CD14-positive monocyte (primary cell): ENCODE measurements at places on chromosomes 1 and 21. TPM values are rescaled to one million over a fixed set of nuclear protein-coding genes. Genes with fewer than 3 reads are reported as not detected.

DNA sequence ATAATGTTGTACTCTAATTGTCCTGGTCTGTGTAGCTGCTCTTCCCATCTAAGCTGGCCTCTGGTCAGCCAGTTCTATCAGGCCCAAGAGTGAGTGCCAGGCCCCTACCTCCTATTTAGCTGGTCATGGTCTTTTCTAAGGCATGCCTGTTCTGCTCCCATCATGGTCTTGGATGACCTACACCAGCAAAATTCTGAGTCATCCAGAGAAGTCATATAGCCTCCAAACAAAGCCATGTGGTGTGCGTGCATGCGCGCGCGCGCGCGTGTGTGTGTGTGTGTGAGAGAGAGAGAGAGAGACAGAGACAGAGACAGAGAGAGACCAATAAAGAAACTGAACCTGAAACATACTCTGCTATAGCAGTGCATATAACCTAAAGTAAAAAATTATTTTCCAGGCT, 254.4 kb downstream of the BRINP2 start:
- no peak overlapping the region for H3K4me3 ChIP-seq
- DNase-seq, result no peak
- no peaks in the 10 kb centered on the region for H3K4me1 ChIP-seq
- no peaks in the 10 kb centered on the region for H3K27me3 ChIP-seq

DNA sequence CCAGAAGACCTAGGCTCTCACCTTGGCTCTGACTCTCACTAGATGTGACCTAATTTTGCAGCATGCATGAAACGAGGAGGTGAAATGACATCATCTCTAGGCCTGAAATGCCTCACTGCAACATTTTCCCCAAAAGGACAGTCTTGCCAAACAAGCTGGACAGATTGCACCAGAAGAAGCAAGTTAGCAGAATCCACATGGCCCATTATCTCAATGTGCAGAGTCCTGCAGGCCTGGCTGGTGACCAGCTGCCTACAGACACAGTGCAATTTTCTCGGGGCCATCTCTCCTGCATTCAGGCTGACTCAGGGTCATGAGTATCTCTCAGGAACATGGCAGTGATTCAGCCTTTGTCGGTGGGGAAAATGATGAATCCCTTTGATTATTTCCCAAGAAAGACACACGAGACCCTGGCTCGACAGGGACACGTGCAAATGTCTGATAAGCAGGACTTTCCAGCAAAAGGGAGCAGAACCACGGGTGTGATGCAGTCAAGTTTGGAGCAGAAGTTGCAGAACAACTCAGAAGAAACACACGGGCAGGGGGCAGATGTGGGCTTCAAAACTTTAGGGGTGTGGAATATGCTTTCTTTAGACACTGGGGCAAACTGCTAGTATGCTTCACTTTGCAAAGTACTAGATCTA, 38.7 kb downstream of the TRIM67 start:
- H3K36me3 ChIP-seq, result no peaks in the 10 kb centered on the region
- no peaks in the 10 kb centered on the region for H3K4me1 ChIP-seq
- H3K27me3 ChIP-seq, result no peaks in the 10 kb centered on the region
- no peak overlapping the region for H3K4me3 ChIP-seq
- no peak for DNase-seq
- H3K27ac ChIP-seq, result no peak overlapping the region

Gene TGFBR3
- polyA plus RNA-seq, result 0.20 TPM

Gene NHLH1
- not detected for polyA plus RNA-seq

DNA sequence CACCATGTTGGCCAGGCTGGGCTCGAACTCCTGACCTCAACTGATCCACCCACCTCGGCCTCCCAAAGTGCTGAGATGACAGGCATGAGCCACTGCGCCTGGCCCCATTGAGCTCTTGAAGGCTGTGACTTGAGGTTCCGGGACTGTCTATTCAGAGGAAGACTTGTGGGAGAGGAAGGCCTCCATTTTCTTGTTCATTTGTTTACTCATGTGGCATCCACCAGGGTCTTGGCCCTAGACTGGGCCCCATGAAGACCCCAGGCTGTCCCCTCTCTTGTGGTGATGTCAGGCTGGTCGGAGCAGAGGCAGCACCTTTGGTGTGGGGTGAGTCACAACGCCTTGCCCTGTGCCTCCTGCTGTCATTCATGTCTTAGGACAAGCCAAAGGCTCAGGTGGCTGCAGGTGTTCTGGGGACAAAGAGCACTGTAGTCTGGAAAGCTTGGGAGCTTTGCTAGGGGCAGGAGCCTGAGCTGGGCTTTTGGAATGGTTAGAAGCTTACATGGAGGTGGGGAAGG, 224.6 kb upstream of the C1orf174 start:
- DNase-seq, result no peak
- no peak overlapping the region for H3K27ac ChIP-seq
- H3K27me3 ChIP-seq, result no peaks in the 10 kb centered on the region
- no peaks in the 10 kb centered on the region for H3K4me1 ChIP-seq
- no peak overlapping the region for H3K4me3 ChIP-seq

DNA sequence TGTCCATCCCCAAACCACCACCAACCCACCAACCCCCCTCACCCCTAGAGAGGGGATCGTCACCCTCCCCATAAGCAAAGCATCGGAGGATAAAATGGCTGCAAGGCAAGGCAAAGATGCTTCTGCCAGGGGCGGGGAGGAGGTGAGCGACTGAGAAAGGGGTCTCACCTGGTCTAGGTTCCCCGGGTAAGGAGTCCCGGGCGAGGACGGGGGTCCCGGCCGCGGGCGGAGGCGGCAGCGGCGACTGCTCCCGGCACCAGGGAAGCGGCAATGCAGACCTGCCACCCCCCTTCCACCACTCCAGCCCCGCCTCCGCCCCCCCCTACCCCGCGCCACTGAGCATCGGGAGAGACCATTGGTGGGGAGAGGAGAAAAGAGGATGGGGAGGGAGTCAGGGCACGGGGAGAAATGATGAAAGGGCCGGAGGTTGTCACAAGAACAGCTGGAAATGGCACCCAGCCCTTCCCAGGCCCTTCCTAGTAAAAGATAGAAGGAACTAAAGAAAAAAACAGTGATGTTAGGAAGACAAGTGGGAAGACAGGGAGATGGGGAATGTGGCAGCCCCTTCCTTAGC, at the start of gene SV2A:
Gene SV2A, minus strand, starts transcription at position 274 of the 574 bp plus-strand sequence. CDS start 4,004 bp downstream, outside the sequence.
- DNase-seq, result no peak
- H3K4me1 ChIP-seq, result peaks cover 26% of the 10 kb centered on the region
- peaks cover 7% of the 10 kb centered on the region for H3K27me3 ChIP-seq
- peaks cover 12% of the 10 kb centered on the region for H3K36me3 ChIP-seq
- no peak within 1 kb of the TSS for H3K27ac ChIP-seq

- no peaks in the 10 kb centered on the region for H3K36me3 ChIP-seq
- H3K4me1 ChIP-seq, result no peaks in the 10 kb centered on the region
- H3K27me3 ChIP-seq, result no peaks in the 10 kb centered on the region
- no peak for DNase-seq
- no peak overlapping the region for H3K4me3 ChIP-seq
- H3K27ac ChIP-seq, result no peak overlapping the region
These were observed 4.0 kb downstream of the HAO2 start for GRCh38 chr1:119372503-119373086.
